ENCODE measurements at places on chromosomes 4 and X.

GRCh38 chr4:7367864-7368277, 66.9 kb downstream of the PSAPL1 start:
- no peak for DNase-seq

DNA sequence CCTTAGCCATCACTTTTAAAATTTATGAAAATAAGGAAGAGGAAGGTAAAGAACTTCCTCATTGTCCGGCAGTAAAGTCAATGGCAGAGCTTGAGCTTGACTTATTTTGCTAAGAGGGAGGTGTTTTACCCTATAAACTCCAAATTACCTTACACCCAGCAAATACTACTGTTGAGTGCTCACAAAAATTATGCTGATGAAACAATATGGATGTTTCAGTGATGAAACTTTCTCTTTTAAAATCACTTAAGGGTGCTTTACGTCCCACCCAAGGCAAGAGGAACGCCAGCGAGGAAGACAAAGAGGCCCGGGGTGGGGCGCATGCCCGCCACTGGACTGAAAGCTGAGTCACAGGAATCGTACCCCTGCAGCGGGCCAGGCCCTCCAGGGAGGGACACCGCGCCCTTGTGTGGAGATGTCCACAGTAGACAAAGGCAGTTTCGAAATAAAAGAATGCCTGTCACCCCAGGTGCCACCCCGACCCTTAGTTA, 560 bp upstream of the TMSB4X start:
- DNase-seq, result no peak

- DNase-seq, result no peak
These were observed 213.2 kb upstream of the ZFP42 start for GRCh38 chr4:187782286-187782824.

DNA sequence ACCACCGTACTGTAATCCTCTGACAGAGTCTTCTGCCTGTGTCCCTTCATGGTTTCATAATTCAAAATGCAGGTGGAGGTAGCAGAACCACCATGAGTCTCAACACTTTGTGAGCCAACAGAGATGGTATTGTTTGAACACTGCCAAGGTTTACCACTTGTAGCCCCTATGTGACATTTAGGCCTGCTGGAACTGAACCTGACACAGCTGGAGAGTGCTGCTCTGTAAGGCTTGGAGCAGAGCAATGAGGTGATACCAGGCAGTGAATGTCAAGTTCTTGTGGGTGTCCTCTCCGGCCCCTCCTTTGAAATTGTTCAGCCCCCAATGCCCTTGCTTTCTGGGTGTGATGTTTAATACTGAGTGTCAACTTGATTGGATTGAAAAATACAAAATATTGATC, 1042.9 kb downstream of the ARAP2 start:
- DNase-seq, result no peak

GRCh38 chr4:112288455-112288854, 2.8 kb upstream of the TIFA start:
- DNase-seq, result no peak

DNA sequence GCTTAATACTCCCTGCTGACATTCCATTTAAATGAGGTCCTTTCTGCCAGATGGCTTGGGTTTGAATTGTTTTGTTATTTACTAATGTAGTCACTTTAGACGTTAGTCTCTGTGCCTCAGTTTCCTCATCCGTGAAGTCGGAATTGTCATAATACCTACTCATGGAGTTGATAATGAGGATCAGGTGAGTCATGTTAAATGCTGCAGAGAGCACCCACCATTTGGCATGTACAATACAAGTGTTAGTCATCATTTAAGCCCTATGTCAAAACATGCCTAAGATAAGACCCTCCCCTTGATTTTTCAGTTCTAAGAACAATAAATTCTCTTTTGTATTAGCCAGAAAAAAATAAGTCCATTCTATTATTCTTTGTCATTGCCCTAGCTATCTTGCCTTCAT, 534.8 kb upstream of the HTR2C start:
- DNase-seq, result no peak
